T-cell (primary cell): ENCODE measurements at places on chromosomes 4 and X.
A peak's percentile ranks its signal among the peaks of the same experiment; 100 is the strongest.

DNA sequence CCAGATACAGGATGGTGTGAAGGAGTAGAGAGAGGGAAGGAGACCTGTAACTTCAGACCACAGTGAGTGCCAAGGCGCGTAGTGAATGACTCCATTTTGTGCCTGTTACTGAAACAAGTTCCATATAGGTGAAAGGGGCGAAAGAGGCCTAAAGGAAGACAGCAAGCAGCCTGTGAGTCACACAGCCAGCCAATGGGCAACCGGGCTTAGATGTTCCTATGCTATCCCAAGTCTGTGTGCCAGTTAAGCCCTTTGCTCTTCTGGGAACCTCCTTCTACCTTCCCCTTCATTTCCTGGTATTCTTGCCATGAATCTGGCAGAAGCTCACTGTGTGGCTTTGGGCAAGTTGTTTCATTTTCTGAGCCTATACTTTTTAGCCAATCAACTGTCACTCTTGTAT lies 161.8 kb upstream of the LDB2 start:
- no peaks in the 10 kb centered on the region for H3K36me3 ChIP-seq
- H3K27ac ChIP-seq = no peak overlapping the region

DNA sequence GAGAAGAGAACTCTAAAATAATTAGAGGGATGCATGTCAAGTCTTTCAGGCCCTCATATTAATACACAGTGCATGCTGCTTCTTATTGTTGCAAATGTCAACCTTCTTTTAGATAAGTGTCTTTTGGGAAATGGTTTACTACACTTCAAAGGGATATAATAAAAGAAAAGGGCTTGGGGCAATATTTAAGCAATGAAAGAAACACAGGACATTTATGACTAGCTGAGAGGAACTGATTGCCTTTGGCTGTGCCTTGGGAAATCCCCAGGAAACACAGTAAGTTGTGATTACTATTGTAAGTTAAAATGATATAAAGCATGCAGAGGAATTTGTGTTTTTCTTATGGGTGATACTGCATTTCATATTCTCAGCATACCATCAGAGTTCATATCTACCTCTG lies 1036.2 kb upstream of the GRID2 start:
- no peak for DNase-seq
- no peak overlapping the region for H3K27ac ChIP-seq
- H3K4me1 ChIP-seq = no peaks in the 10 kb centered on the region
- H3K4me3 ChIP-seq = no peak overlapping the region
- no peaks in the 10 kb centered on the region for H3K27me3 ChIP-seq
- no peaks in the 10 kb centered on the region for H3K36me3 ChIP-seq

GRCh38 chrX:12237131-12237530 lies 98.9 kb downstream of the FRMPD4 start:
- no peak overlapping the region for H3K27ac ChIP-seq
- H3K4me3 ChIP-seq = no peak overlapping the region
- no peaks in the 10 kb centered on the region for H3K36me3 ChIP-seq
- no peak for DNase-seq

- H3K27me3 ChIP-seq = no peaks in the 10 kb centered on the region
- H3K4me3 ChIP-seq = no peak overlapping the region
- no peak for DNase-seq
- no peaks in the 10 kb centered on the region for H3K4me1 ChIP-seq
- peaks cover 7% of the 10 kb centered on the region for H3K36me3 ChIP-seq
Measured at GRCh38 chr4:145882604-145883003, 56.0 kb downstream of the ZNF827 start.

DNA sequence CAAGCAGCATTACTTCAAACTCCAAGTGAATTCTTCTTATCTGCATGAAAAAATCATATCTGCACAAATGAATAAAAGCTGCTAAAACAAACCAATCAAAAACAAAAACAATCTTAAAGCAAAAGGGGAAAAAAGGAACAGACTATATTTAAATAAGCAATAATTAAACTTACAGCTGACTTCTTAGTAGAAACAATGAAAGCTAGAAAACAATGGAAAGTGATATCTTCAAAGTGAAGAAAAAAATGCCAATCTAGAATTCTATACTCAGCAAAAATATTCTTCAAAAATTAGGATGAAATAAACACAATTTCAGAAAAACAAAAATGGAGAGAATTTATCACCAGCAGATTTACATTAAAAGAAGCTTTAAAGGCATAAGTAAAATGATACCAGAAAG lies 20.0 kb downstream of the STBD1 start:
- H3K4me1 ChIP-seq = no peaks in the 10 kb centered on the region
- H3K36me3 ChIP-seq = no peaks in the 10 kb centered on the region
- no peak overlapping the region for H3K4me3 ChIP-seq
- DNase-seq = no peak
- no peaks in the 10 kb centered on the region for H3K27me3 ChIP-seq

GRCh38 chrX:46991664-46992063 lies 79.4 kb downstream of the JADE3 start:
- DNase-seq = no peak
- H3K27ac ChIP-seq = no peak overlapping the region
- no peaks in the 10 kb centered on the region for H3K4me1 ChIP-seq
- no peaks in the 10 kb centered on the region for H3K36me3 ChIP-seq
- no peaks in the 10 kb centered on the region for H3K27me3 ChIP-seq

DNA sequence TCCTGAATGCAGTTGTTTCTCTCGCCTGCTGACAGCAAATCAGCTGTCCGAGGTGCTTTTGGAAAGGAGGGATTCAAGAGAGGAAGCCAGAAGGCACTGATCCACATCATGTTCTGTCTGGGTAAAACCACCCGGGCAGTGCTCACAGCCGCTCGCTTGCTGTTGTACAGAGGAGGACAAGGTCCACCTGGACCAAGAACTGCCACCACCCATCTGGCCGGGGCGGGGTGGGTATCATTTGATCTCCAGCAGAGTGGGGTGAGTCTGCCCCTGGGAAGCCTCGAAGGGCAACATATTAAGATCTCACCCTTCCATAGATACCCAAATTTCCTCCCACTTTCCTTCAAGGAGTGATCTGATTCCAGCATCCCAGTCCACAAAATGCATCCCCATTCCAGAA lies 113.1 kb downstream of the DCTD start:
- H3K4me1 ChIP-seq = peaks cover 4% of the 10 kb centered on the region
- peaks cover 17% of the 10 kb centered on the region for H3K27me3 ChIP-seq
- no peak overlapping the region for H3K27ac ChIP-seq
- no peaks in the 10 kb centered on the region for H3K36me3 ChIP-seq
- DNase-seq = no peak

- no peak overlapping the region for H3K27ac ChIP-seq
- no peaks in the 10 kb centered on the region for H3K4me1 ChIP-seq
- H3K27me3 ChIP-seq = no peaks in the 10 kb centered on the region
- H3K36me3 ChIP-seq = no peaks in the 10 kb centered on the region
- no peak overlapping the region for H3K4me3 ChIP-seq
- no peak for DNase-seq
Measured at GRCh38 chr4:23245203-23245832, 552.6 kb downstream of the GBA3 start.

- peaks cover 10% of the 10 kb centered on the region for H3K4me1 ChIP-seq
- peak; percentile 1 for DNase-seq
- no peaks in the 10 kb centered on the region for H3K36me3 ChIP-seq
Measured at GRCh38 chr4:164012396-164013027, 518.0 kb downstream of the TMA16 start.

GRCh38 chr4:90226734-90227133 lies 99.5 kb downstream of the CCSER1 start:
- no peaks in the 10 kb centered on the region for H3K4me1 ChIP-seq
- H3K36me3 ChIP-seq = no peaks in the 10 kb centered on the region
- H3K27ac ChIP-seq = no peak overlapping the region
- no peak overlapping the region for H3K4me3 ChIP-seq
- no peaks in the 10 kb centered on the region for H3K27me3 ChIP-seq
- DNase-seq = no peak

- peak overlapping the region; percentile 94 for H3K27ac ChIP-seq
- peak overlapping the region; percentile 90 for H3K4me3 ChIP-seq
- no peaks in the 10 kb centered on the region for H3K27me3 ChIP-seq
- peaks cover 21% of the 10 kb centered on the region for H3K36me3 ChIP-seq
- peaks cover 24% of the 10 kb centered on the region for H3K4me1 ChIP-seq
- no peak for DNase-seq
Measured at GRCh38 chrX:12974305-12974795, 560 bp upstream of the TMSB4X start.
